WTC11 (cell line): ENCODE measurements at places on chromosomes 6 and 20. TPM values are rescaled to one million over a fixed set of nuclear protein-coding genes. Genes with fewer than 3 reads are reported as not detected.
A peak's percentile ranks its signal among the peaks of the same experiment; 100 is the strongest.

ARMH2 gene
- total RNA-seq, result not detected in 3 replicates

DNA sequence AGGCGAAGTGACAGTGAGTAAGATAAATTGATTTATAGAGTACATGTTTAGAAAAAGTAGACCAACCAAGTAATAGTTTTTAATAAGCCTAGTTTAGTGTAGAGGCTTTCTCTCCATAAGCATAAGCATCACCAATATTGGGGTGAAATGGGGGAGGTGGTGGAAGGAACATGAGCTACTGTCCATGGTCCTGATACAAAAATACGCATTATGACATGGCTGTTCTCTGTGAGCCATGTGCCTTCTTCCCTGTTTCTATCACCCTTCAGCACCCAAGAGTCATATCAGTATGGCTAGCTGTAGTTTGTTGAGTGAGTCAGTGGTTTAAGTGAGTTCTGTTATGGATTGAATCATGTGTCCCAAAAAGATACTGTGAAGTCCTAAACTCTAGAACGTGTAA is 150.8 kb downstream of the EDN1 start:
- peaks cover 6% of the 10 kb centered on the region; the same call in 1 of the 2 replicates for H3K4me1 ChIP-seq
- H3K27me3 ChIP-seq, result no peaks in the 10 kb centered on the region
- H3K36me3 ChIP-seq, result peaks cover 7% of the 10 kb centered on the region
- no peak overlapping the region for H3K4me3 ChIP-seq
- DNase-seq, result no peak

DNA sequence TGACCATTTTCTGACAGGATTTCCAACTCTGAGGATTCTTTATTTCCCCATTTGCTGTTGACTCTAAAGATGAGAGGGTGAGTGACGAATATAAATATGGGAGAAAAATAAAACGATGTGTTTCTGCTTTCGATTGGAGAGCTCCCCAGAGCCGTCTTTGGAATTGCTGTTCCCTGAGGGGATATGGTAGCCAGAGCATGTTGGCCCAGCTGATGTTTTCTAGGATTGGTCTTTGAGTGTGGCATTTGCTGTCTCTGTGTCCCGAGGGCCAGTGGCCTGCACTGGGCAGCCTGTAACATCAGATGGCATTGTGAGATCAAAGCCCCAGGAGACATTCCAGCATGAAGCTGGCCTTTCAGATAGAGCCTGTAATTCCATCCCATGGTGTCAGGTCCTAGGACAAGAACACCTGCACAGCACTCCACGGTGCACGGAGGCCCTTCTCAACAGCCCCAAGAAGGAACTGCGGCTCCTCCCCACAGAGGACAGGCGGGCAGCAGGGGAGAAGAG is 26.7 kb downstream of the PKIG start:
- H3K27me3 ChIP-seq, result peaks cover 3% of the 10 kb centered on the region
- DNase-seq, result no peak
- peaks cover 11% of the 10 kb centered on the region for H3K4me1 ChIP-seq
- H3K27ac ChIP-seq, result 0 out of 2 replicates have a peak overlapping the region, but pooled peaks have one; percentile 81
- no peak overlapping the region for H3K4me3 ChIP-seq

DNA sequence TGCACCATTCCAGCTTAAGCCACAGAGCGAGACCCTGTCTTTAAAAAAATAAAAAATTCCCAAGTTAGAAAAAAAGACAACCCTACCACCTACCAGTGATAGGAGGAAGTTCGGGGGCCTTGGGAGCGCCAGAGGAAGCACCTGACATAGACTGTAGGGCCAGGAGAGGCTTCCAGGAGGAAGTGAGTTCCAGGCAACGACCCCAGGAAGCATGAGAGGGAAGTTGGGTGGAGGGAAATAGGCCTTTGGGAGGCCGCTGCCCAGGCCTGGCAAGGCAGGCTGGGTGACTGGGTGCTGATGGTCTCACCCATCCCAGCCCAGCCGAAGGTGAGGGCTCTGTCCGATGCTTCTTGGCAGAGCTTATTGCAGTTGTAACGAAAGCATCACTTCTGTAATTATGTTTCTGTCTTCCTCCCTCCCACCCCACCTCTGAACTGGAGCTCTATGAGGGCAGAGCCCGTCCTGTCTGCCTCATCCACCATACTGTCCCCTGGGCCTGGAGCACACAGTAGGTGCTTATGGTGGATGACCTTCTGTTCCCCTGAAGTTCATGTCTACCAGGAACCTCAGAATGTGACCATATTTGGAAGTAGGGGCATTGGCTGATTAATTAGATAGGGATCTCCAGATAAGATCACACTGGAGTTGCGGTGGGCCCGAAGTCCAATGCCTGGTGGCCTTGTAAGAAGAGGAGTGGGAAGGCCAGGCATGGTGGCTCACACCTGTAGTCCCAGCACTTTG is 54.1 kb downstream of the UBE2V1 start:
- peaks cover 13% of the 10 kb centered on the region for H3K4me1 ChIP-seq
- DNase-seq, result no peak
- H3K4me3 ChIP-seq, result no peak overlapping the region
- H3K36me3 ChIP-seq, result no peaks in the 10 kb centered on the region

DNA sequence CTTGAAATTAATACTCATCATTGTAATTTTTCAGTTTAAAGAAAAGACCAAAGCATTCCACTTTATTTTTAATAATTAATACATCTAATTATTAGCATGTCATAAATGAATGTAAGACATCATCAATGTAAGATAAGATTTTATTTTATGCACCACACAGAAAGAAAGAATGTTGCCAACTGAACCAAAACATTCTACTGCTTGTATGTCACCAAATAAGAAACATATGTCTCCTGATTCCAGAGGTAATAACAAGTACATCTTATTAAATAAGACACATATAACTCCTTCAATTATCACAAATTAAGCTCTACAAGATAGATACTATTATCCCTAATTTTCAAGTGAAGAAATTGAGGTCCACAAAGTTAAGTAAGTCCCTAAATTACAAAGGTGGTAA is 189.5 kb downstream of the GMDS start:
- H3K27me3 ChIP-seq, result no peaks in the 10 kb centered on the region
- H3K36me3 ChIP-seq, result 0 out of 2 replicates have a peak, but pooled peaks cover 3% of the 10 kb centered on the region
- DNase-seq, result no peak

DNA sequence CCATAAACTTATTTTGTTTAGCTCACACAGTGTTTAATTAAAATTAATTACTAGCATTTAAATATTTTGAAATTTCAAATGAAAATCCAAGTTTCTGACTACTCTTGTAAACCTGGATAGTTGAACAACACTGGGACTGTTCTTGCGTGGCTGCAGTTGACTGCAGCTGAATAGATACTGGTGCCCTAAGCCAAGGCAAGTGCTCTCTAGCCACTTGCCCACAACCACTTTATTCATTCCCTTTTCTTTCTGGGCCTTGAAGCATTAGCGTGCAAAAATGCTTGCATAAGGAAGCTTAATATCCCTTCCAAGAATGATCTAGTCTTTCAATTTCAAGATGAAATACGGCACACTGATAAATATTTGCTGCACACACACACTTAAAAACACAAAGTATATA is 676.0 kb upstream of the MARCKS start:
- H3K36me3 ChIP-seq, result no peaks in the 10 kb centered on the region
- no peak for DNase-seq
- no peaks in the 10 kb centered on the region for H3K27me3 ChIP-seq
- peaks cover 6% of the 10 kb centered on the region for H3K4me1 ChIP-seq

GJE1 gene
- not detected in 3 replicates for total RNA-seq

FOXQ1 gene
- total RNA-seq, result 0.25 to 0.35 TPM (median 0.30 TPM) in 3 replicates

DNA sequence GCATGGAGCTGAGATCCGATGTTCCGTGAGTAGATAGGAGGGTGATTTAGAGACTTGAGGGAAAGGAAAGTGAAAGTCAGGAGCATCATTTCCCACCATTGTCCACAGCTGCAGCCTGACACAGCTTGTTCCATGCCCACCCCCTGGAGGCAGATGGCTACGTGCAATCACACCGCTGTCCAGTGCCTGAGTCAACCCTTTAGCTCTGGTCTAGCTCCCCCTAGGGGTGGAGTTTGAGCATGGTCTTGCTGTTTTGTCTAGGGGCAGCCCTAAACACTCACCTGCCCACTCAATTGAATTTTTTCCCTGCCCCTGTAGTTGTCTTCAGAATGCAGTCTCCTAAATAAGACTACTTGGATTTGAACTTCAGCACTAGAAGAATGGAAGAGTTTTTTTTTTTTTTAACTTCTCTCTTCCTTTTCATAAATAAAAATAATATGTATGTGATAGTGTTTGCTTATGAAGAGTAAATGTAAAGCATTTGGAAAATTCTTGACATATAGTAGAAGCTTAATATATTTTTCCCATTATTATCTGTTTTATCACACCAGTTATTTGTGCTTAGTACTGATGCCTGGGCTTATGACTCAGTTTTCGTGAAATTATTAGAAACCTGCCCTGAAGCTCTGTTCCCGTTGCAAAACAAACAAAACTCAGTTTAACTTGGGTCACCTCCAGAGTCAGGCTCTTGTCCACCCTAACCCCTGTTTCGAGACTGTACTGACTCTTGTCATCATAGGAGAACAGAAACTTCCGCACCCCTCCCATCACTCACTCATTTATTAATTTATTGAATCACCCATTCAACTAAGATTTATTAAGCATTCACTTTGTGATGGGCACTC is 814.8 kb downstream of the MAFB start:
- H3K4me3 ChIP-seq, result no peak overlapping the region
- no peaks in the 10 kb centered on the region for H3K27me3 ChIP-seq
- no peaks in the 10 kb centered on the region for H3K36me3 ChIP-seq
- H3K4me1 ChIP-seq, result peaks cover 28% of the 10 kb centered on the region
- DNase-seq, result peak; percentile 87

DNA sequence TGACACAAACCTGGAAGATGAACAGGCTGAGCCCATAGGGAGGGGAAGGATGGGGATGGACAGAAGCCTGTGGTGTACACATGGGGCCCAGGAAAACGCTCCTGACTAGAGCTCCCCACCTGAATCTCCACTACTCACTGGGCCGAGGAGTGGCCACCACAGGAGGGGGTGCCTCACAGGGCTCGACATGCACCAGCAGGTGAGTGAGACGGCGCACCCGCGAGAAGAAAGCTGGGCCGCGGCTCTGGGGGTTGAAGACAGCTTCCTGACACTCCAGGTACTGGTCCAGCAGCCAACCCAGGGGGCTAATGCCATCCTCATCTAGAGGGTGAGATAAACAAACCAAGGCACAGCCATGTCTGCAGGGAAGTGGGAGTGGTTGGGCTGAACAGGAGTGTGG is 10.3 kb downstream of the CUL7 start:
- no peaks in the 10 kb centered on the region for H3K4me1 ChIP-seq
- peaks cover 48% of the 10 kb centered on the region for H3K36me3 ChIP-seq
- 0 out of 2 replicates have a peak overlapping the region, but pooled peaks have one; percentile 16 for H3K27ac ChIP-seq
- no peak overlapping the region for H3K4me3 ChIP-seq

LY6G6C gene
- 0.21 to 0.35 TPM in 2 of 3 replicates, not detected in the other for total RNA-seq

COX4I2 gene
- 0.44 TPM in 1 of 3 replicates, not detected in the others for total RNA-seq

ADGB gene
- total RNA-seq, result not detected in 3 replicates

STMND1 gene
- not detected in 3 replicates for total RNA-seq

DNA sequence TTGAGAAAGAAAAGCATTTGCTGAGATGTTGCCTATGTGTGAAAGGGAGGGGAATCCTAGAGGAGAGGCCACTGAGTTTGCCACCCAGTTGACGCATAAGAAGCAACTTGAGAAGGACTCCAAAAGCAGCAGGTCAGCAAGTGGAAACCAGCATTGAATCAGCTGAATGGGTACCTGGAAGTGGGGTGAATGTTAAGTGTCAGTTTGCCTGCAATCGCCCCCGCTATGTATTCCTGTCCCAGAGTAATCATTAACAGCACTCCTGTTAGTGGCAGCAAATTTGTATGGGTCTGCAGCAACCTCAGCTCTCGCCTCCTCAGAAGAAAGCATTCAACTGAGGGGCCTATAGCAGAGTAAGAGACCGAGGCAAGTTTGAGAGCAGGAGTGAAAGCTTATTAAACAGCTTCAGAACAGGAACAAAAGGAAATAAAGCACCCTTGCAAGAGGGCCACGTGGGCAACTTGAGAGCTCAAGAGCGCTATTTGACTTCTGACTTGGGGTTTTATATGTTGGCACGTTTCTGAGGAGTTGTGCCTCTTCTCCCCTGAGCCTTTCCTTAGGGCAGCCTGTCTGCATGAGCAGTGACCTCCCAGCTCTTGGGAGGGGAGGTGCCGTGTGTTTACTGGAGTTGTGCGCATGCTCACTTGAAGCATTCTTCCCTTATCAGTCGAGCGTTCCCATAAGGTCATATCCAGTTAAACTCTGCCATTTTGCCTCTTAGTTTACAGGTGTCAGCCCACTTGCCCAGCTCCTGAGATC is 122.6 kb upstream of the PHACTR1 start:
- no peaks in the 10 kb centered on the region for H3K36me3 ChIP-seq
- DNase-seq, result no peak
- H3K27me3 ChIP-seq, result no peaks in the 10 kb centered on the region
- H3K4me3 ChIP-seq, result no peak overlapping the region
- no peak overlapping the region for H3K27ac ChIP-seq
- 0 out of 2 replicates have a peak, but pooled peaks cover 4% of the 10 kb centered on the region for H3K4me1 ChIP-seq

- no peaks in the 10 kb centered on the region for H3K36me3 ChIP-seq
- no peak for DNase-seq
- H3K4me3 ChIP-seq, result no peak overlapping the region
- no peak overlapping the region for H3K27ac ChIP-seq
Measured at GRCh38 chr20:1473246-1474220, 6.9 kb upstream of the NSFL1C start.

DNA sequence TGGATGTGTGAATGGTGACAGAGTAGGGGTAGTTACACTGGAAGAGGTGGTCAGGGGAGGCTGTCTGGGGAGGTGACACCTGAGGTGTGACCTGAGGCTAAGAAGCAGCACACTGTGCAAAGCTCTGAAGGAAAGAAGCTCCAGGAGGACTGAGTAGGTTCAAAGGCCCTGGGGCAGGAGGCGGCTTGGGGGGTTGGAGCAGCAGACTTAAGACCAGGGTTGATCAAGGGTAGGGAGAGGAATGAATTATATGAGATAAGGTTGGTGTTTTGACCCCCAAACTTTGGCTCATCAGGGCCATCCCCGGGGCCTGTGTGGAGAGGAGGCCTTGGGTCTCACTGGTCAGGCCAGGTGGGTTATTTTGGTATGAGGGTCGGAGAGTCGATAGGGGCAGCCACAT is 166.1 kb downstream of the GRM4 start:
- no peak overlapping the region for H3K4me3 ChIP-seq
- H3K4me1 ChIP-seq, result peaks cover 9% of the 10 kb centered on the region
- H3K27me3 ChIP-seq, result peaks cover 39% of the 10 kb centered on the region
- no peak overlapping the region for H3K27ac ChIP-seq

GRCh38 chr6:154986787-154987235 is 8.3 kb upstream of the TIAM2 start:
- no peak overlapping the region for H3K27ac ChIP-seq
- H3K4me1 ChIP-seq, result peaks cover 10% of the 10 kb centered on the region
- H3K36me3 ChIP-seq, result no peaks in the 10 kb centered on the region
- no peaks in the 10 kb centered on the region for H3K27me3 ChIP-seq
- no peak for DNase-seq

SNTA1 gene
- total RNA-seq, result 5.3 to 6.3 TPM (median 6.2 TPM) in 3 replicates

HS3ST5 gene
- 8.1 to 8.7 TPM (median 8.6 TPM) in 3 replicates for total RNA-seq
